ENCODE measurements at places on chromosomes 13 and 19. TPM values are rescaled to one million over a fixed set of nuclear protein-coding genes. Genes with fewer than 3 reads are reported as not detected.

Gene CCDC70
- total RNA-seq, result not detected

Gene AKT1S1
- total RNA-seq, result 9.6 TPM

Gene IGSF23
- not detected for total RNA-seq

Gene FXYD1
- total RNA-seq, result 14.6 TPM

Gene PNMA8B
- 3.0 TPM for total RNA-seq

Gene HPN
- 0.09 TPM for total RNA-seq

Gene MFSD12
- 87.0 TPM for total RNA-seq

Gene LAIR1
- not detected for total RNA-seq

Gene KIRREL2
- not detected for total RNA-seq

Gene CYP4F2
- total RNA-seq, result not detected

Gene SHISA7
- total RNA-seq, result not detected

Gene CCNE1
- 3.8 TPM for total RNA-seq

Gene IL11
- total RNA-seq, result 0.94 TPM

Gene CD79A
- total RNA-seq, result not detected

Gene GAPDHS
- total RNA-seq, result not detected

Gene CGB2
- not detected for total RNA-seq

Gene TMEM150B
- not detected for total RNA-seq

Gene FXYD7
- total RNA-seq, result 0.17 TPM

Gene NCAN
- under 0.01 TPM for total RNA-seq

Gene LRRC63
- total RNA-seq, result under 0.01 TPM

Gene ZNF177
- total RNA-seq, result 1.5 TPM

Gene AMH
- total RNA-seq, result 0.16 TPM

Gene MISP
- 0.32 TPM for total RNA-seq

Gene ZNF582
- total RNA-seq, result 2.7 TPM

Gene KLK8
- not detected for total RNA-seq

Measured in bronchial smooth muscle cell (primary cell).